ENCODE measurements at places on chromosomes 4 and X.

DNA sequence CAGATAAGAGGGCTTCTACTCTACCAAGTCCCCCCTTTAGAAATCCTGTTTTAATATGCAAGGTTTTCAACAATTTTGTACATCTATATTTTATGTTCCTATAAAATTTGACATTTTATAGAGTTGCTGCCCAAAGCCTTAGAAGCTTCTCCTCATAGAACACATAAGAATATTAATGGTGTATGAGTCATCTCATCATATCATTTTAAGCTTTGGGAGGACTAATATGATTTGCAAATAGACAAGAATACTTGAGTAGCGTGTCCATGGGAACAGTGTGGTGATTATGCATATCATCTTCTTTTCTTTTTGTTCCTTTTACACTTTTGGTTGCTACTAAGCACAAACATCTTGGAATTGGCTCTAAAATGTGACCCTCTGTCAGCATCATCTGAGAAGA is 56.7 kb upstream of the HUWE1 start:
- no peak for DNase-seq

DNA sequence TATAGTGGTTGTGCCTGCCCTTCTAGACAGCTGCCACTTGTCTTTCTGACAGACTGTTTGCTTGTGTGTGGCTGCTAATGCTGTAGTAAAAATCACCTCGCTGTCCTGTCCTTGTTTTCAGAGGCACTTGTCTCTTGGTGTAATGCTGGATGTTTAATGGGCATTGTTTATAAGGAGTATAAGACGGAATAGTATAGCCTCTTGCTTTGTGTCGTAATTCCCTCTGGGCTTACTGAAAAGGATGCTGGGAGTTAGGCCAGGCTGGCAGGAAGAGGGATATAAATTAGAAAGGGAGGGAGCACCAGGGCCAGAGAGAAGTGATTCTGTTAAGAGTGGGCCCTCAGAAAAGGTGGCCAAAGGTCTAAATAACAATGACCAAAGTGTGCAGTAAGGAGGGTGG is 29.0 kb downstream of the NHS start:
- DNase-seq = no peak

DNA sequence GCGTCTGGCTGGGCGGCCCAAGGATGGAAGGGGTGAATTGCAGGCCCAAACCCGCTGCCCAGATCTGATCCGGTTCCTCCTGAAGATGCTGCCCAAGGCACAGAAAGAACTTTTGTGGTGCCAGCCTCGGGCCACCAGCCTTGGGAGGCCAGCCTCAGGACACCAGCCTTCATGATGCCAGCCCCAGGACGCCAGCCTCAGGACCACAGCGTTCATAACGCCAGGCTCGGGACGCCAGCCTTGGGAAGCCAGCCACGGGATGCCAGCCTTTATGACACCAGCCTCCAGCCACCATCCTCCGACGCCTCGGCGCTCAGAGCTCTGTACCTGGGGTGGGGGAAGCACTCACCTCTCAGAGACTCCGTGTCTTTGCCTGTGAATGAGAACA is 107.8 kb downstream of the ADRA2C start:
- DNase-seq = no peak

DNA sequence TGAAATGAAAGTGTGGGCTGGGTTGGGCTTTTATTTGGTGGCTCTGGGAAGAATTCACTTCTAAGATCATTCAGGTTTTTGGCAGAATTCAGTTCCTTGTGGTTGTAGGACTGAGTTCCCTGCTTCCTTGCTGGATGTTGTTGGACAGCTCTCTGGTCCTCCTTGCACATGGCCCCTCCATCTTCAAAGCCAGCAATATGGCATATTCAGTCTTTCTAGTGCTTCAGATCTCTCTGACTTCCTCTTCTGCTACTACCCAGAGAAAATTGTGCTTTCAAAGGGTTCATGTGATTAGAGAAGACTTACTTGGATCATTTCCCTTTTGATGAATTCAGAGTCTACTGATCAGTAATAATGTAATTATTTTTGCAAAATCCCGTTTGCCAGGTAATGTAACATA is 12.8 kb upstream of the IGFBP7 start:
- no peak for DNase-seq

DNA sequence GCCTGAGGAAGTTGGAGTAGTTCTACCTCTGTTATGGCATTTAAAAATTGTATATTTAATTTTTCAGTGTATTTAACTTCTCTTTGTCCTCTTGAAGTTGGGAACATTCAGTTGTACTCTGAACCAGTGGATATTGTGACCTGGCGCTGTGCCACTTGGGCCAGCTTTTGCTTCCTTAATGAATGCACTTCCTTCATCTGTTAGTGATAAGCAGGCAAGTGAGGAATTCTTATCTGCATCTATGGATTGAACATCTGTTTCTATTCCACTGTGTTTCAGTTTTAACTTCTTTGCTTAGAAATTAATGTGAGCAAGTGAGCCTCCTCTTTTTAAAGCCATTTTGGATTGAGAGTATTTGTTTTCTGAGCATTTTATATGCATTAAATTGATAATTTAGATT is 128.3 kb downstream of the UCHL1 start:
- no peak for DNase-seq

DNA sequence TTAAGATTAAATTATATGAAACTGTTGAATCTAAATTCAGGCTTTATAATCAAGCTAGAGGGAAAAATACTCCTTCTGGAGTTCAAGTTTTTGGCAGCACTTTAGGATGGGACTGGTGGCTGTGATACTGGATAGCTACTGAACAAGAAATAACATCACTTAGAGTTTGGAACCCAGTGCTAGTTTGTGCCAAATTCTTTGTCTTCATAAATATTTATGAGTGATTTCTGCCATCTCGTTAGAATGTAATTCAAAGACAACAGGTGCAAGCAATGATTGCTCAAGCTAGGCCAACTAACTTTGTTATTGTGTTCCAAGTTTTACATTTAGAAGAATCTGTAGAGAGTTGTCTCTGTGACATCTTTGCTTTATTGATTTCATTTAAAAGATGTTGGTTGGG is 417.9 kb downstream of the FAT4 start:
- no peak for DNase-seq

DNA sequence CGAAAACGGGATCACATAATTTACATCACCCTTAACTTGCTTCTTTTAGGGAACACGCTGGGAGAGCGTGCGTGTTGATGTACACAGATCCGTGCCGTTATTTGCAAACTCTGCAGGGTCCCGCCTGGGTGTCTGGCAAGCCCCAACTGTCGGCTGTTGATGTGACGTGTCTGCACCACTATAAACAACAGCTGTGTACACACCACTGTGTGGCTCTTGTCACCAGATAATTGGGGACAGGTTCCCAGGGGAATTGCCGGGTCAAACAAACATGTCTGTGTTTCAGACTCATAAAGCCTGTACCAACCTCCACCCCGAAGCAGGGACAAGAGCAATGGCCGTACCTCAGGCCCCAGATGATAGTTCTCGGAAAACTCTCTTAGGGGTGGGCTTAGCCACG is 105.0 kb upstream of the AFAP1 start:
- DNase-seq = no peak

- no peak for DNase-seq
Measured at GRCh38 chr4:71377561-71377960, 38.7 kb downstream of the SLC4A4 start.

- DNase-seq = no peak
Measured at GRCh38 chr4:25299476-25300203, 12.9 kb upstream of the ZCCHC4 start.

GRCh38 chr4:2400841-2401609 is 17.4 kb downstream of the ZFYVE28 start:
- no peak for DNase-seq

GRCh38 chr4:125784741-125785140 is 470.0 kb downstream of the FAT4 start:
- DNase-seq = no peak

- no peak for DNase-seq
Measured at GRCh38 chr4:34043131-34043530, 2201.2 kb downstream of the ARAP2 start.

DNA sequence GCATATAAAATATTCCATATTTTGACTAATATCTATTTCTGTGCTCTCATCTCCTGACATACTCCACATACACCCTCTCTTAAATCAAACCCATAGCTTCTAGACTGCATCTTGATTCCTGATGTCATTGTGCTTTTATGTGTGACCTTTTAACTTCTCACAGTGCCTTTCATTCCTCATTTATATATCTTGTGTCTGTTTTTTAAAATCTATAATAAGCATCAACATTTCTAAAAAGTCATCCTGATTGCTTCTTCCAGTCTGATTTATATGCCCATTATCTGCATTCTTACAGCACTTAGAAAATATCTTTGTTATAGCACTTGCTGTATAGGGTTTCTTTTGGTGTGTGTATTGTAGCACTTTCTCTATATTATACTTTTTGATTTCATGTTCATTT is 190.1 kb upstream of the ITM2A start:
- no peak for DNase-seq

DNA sequence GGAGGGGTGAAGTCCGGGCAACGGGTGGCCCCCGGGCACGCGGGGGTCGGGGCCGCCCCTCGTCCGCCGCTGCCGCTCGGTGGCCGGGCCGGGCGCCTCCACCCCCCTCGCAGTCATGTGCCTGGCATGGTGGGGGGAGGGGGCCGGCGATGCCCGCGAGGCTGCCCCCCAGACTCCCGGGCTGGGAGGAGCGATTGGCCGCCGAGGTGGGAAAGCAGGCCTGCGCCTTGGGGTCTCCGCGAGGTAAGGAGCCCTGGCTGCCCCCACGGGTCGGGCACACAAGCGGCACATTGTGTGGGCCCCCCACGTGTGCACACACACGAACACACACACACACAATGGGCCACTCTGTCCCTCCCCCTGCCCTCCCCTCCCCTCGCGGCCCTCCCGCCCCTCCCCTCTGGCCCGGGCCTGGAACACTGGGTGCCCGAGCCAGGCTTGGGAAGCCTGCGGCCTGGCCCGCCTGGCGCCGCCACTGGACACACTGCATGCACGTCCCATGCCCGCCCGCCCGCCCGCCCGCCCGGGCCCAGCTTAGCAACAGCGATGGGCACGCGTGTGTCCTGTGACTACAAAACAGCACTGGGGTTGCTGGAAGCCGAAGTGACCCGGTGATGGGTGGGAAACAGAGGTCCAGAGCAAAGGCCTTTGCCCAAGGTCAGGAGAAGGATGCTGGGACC is 1.3 kb downstream of the SLC6A8 start:
- DNase-seq = no peak

DNA sequence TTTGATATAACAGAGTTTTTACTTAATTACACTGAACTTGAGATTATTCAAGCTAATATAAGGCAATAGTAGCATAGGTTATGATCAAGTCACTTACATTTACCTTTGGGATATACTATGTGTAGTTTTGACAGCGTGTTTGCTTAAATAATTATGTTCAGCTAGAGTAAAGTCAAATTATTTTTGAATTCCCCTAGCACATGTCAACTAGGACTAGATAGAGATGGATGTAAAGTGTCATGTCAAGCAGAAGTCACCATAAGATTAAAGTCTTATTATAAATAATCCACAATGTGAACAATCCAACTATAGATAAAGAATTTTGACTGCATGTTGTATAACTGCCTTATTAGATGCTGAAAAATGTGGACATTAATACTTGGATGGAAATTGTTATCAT is 665.2 kb downstream of the GRID2 start:
- DNase-seq = no peak

DNA sequence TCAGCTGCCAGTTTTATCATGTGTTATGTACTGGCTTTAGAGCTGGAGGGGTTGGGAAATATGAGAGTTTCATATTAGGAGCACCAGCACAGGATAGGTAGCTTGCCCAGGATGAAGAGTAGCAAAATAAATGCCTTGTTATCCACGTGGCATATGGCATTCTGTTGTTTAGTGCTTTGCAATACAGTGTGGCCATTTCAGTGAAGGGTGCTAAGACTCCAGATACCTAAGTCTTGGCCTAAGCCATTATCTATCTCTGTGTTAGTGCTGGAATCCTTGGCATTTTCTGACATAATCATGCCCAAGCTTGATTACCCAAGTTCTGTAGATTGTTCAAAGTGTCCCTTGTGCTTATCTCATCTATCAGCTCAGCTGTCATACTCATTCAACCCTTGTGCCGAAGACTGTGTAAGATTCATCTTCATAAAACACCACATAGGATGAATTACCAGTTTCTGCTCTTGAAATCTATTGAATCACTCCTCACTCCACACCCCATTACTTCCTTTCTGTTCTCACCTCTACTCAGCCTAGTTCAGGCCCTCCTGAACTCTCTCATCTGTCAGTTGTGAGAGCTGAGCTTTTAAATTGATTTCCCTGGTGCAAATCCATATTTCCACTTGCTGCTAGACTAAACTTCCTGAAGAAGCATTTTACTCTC is 73.5 kb downstream of the CLCN5 start:
- DNase-seq = no peak

DNA sequence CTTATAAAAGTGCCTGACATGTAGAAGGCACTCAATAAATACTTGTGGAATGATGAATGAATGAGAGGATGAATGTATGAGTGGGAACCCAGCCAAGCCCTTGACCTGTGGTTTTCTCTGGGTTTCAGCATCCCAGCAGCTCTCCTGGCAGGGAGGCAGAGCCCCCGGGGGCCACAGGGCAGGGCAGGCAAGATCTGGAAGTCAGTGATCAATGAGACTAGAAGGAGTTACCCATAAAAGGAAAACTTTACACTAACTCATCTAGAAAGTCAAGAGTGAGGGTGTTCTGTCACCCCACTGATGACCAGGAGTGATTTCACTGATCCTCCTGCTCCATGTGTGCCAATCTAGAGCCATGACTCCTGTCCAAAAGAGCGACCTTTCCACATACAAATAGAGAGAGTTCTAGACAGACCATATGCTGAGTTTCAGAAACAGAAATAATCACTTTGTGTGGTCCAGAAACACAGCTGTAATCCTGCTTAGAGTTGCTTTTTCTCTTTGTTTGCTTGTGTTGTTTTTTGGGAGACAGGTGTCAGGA is 37.4 kb downstream of the MGARP start:
- DNase-seq = no peak

- no peak for DNase-seq
Measured at GRCh38 chrX:101462892-101463291, 22.4 kb upstream of the ARMCX4 start.

- DNase-seq = no peak
Measured at GRCh38 chr4:168743601-168744000, 246.7 kb downstream of the PALLD start.

GRCh38 chr4:22091352-22091717 is 142.8 kb upstream of the KCNIP4 start:
- no peak for DNase-seq
